ENCODE measurements at places on chromosomes 7 and 10.

GRCh38 chr10:20598590-20598989 lies 298.5 kb downstream of the NEBL start:
- DNase-seq: no peak

DNA sequence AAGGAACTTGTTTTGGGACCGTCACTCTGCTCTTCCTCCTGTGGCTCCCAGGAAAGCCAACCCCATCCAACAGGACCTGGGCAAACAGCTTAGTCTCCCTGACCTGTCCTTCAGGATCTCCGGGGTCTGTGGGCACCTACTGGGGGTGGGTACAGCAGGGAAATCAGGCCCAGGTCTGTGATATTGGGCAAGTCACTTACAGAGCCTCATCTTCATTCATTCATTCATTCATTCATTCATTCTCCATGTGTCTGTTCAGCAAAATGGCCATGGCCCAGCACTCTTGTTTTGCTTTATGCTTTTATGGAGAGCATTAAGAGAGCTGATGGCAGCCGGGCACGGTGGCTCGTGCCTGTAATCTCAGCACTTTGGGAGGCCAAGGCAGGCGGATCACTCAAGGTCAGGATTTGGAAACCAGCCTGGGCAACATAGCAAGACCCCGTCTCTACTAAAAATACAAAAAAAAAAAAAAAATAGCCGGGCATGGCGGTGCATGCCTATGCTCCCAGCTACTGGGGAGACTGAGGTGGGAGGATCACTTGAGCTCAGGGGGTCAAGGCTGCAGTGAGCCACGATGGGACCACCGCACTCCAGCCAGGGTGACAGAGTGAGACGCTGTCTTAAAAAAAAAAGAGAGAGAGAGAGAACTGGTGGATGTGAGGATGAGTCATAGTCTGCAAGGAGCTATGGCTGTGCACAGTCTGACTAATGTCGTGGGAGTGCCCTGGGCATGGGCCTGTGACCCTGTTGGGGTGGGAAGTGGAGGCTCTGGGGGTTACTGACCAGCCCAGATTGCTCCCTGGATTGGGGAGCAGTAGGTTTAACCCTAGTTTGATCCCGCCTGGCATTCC lies 54.3 kb downstream of the CLIP2 start:
- no peak for DNase-seq

DNA sequence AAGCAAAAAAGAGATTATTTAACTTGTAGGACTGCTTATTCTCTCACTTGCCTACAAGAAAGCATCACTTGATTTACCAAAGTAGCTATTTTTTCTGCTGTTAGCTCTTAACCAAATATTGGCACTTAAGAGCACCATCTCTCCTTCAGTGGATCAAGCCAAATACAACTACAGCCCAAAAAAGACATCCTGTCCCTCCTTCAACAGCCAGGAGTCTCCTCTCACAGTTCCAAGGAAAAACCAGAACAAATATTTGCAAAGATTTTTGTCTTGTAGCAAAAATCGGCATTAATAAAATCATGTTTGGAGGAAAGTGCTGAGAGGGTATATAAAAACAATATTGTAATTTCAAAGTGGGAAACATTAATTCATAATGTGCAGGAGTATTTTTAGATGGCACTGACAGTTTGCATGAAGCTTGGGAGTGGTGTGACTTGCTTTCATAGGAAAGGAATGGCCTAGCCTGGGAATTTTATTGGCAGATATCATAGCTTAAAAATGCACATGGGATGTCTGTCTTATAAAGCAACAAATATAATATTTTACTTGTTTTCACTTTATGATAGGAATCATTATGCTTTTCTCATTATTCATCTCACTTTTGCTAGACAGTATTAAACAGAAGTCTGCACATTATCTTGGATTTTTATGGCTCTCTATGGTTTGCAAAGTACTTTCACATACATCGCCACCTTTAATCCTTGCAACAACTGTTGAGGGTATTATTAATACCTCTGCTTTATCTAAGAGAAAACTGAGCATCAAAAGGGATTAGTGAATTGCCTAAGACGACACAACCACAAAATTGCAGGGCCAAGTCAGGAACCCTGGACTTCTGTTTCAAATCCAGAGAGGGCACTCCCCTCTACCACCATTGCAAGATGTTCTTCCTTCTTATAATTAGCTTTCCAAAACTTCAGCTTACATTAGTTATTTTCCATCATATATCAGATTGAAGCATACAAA lies 103.5 kb downstream of the AGMO start:
- DNase-seq: no peak

DNA sequence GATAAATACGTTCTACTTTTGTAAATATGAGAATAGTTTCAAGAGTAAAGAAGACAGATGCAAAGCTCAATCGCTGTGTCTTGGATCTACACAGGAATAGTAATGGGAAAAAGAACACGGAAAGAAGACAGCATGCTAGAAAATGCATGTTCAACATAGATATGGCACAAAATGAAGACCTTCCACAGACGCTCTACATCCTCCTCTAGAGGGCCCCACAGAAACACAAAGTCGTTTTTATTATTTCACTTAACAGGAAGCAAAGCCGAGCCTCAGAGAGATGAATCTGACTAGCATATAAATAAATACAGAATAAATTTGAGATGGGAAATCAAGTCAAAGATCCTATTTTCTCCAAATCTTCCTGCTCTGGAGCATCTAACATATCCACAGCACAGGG lies 292.6 kb downstream of the PARD3 start:
- no peak for DNase-seq

DNA sequence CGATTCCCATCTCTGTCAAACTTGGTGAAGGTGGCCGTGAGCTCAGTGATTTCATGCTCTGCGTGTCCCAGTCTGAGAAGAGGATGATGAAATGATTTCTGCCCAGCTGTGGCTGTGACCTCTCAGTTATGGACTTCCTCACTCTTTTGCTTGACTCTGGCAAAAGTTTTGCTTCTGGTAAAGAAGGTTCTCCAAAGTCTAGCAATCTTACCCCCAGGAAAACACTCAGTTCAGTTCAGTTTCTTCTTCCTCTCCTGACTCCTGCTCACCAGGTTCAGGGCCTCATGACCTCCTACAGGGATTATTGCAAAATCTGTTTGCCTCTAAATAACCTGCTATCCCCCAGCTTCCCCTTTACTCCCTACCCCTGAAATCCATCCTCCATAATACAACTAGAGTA lies 4.9 kb upstream of the BLOC1S2 start:
- no peak for DNase-seq

GRCh38 chr10:48551861-48552591 lies 52.8 kb downstream of the ARHGAP22 start:
- peak; percentile 22 for DNase-seq

- DNase-seq: no peak
Observed at GRCh38 chr7:15765753-15766152, 79.3 kb upstream of the MEOX2 start.

DNA sequence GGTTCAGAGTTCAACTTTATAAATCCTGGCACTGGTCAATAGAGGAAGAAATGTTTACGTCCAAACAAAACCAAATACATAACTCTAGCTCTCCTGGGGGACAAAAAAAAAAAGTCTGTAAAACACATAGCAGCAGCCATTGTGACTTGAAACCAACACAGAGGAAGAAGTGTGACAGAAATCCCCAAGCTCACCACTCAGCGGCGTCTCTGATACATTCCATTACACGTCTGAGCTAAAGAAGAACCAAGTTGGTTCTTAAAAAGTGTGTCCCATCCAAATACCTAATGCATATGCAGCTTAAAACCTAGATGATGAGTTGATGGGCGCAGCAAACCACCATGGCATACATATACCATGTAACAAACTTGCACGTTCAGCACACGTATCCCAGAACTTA lies 58.3 kb upstream of the NANOS1 start:
- no peak for DNase-seq

DNA sequence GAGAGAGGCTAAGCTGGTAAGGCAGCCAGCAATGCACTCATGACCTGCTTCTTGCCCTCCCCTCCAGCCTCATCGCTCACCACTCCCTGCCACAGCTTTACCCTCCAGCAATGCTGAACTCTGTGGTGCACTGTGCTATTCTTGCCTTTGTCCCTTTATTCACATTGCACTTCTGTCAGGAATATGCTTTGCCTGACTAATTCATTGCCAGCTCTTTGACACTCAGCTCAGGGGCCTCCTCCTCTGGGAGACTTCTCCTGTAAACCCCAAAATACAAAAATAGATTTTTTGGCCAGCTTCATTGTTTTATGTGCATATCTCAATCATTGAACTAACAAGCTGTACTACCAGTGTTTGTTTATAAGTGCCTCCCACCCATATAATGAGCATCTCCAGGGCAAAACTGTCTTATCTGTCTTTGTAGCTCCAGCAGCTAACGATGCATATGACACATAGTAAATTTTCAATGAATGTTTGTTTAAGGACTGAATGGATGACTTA lies 8.2 kb downstream of the CNNM1 start:
- DNase-seq: no peak

DNA sequence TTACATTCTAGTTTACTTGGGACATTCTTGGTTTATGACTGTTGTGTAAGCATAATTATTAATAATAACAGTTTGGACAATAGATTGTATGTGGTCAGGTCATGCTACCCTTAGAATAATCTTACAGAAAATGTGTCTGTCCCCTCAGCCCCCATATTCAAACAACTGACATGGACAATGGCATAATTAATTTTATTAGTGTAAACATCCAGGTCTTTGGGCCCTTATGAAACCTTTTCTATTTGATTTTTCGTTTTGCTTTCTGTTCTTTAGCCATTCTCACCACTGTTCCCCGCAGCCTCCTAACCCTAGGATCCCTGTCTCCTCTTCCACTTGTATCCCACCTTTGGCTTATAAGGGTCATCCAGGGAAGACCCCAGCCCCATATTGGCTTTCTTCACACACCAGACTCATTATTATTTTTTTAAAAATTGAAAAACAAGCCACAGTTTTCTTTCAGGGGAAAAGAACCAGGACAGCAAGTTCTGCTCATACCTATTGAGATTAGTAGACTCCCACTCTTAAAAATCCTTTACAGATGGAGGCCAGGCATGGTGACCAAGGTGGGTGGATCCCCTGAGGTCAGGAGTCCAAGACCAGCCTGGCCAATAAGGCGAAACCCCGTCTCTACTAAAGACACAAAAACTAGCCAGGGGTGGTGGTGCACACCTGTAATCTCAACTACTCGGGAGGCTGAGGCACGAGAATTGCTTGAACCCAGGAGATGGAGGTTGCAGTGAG lies 11.5 kb downstream of the VIM start:
- DNase-seq: no peak

DNA sequence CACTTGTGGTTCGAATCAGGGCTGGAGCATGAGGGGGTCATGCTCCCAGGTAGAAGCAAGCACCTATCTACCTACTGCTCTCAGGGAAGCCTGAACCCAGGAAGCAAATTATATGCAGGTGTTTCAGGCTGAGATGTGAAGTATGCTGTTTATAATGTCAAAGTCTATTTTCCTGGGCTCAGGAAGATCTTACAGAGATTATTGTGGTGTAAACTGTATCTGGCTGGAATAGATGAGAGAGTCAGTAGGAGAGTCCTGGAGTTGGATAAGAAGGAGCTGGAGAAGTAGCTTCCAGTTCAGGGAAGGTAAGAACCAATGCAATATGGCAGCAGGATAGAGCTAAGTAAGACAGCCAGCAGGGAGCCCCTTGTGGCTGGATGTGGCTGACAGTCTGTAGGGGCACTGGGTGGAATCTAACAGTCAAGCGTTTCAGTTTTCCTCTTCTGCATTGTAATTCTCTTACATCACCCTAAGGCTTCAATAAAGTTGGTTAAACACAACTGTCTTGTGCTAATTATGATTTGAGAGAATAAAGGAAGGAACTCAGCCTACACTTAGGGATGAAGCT lies 105.9 kb upstream of the EEPD1 start:
- no peak for DNase-seq

DNA sequence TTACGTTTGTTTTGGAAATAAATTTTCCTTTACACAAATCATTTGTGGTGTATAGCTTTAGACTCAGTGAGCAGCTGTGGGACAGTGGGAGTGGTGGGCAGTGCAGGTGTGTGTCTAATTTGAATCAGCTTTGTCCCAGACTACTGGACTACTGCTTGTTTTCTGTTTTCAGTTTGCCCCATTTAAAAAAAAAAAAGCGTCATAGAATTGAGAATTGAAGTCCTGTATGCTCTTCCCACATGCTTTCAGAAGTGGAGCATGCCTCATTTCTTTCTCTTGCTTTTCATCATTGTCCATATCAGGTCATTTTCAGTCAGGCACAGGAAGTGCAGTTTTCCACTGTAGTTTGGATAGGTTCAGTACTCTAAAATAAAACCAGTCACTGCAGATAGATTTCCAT lies 66.1 kb downstream of the SHH start:
- DNase-seq: no peak

DNA sequence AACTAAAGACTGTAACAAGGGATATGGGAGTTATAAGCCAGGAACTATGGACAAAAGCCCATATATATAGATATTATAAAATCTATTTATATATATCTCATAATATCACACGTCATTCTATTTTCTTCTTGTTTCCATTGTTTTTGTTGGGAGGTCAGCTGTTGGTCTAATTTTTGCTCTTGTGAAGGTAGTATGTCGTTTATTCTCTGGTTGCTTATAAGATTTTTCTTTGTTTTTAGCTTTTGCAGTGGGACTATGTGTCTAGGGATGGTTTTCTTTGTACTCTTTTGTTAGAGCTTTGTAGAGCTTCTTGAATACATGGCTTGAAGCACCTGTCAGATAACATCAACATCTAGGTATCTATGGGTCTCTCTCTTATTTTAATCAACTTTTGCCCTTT lies 14.0 kb downstream of the ARL4A start:
- no peak for DNase-seq

- DNase-seq: no peak
Observed at GRCh38 chr7:114921631-114922025, 266 bp upstream of the MDFIC start.

DNA sequence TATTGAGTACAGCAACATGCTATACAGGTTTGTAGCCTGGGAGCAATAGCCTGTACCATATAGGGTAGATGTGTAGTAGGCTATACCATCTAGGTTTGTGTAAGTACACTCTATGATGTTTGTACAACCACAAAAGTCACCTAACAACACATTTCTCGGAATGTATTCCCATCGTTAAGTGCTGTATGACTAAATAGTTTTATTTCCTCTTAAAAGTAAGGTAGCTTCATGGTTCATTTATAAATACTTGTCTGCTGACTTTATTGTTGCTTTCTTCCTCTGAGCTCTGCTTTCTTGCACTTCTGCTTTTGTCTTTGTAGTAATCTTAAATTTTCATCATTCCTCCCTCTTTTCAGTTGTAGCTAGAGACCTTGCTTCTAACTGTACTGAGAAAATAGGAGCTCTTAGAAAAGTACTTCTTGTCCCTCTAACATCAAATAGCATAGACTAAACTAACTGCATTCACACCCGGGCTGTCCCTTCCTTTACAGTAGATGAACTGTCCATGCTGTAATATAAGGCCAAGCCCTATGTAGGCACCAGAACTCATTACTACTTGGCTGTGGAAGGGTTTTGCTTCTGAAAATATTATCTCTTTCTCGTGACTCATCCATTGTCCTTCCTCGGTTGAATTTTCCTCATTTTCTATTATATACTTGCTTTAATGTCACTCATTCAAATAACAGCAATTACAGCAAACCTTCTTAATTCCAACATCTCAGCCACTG lies 55.4 kb upstream of the FAM3C start:
- DNase-seq: no peak

DNA sequence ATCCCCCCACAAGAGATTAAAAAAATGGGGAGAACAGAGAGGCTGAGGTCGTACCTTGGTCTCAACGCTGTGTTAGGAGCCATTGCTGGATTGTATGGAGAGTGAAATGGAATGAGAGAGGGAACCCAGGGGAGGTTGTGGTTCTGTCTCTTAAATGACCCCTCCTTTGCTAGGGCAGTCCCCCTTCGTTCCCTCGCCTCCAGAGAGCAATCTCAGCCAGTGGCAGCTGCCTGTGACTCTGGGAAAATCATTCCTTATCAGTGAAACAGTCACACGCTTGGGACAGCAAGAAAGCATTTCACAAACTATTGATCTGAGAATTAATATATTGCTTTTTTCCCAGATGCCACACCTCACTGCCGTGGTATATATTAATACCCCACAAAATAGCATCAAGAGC lies 12.0 kb upstream of the CARD11 start:
- DNase-seq: no peak
